ENCODE measurements at places on chromosomes 1 and 21.

GRCh38 chr1:219555806-219556205 lies 57.1 kb downstream of the ZC3H11B start:
- H3K27ac ChIP-seq: no peak overlapping the region
- H3K4me3 ChIP-seq: no peak overlapping the region
- DNase-seq: no peak
- no peaks in the 10 kb centered on the region for H3K27me3 ChIP-seq
- H3K4me1 ChIP-seq: no peaks in the 10 kb centered on the region

GRCh38 chr21:36882776-36883175 lies 83.7 kb downstream of the HLCS start:
- no peak overlapping the region for H3K27ac ChIP-seq
- H3K4me1 ChIP-seq: no peaks in the 10 kb centered on the region
- H3K36me3 ChIP-seq: no peaks in the 10 kb centered on the region
- H3K4me3 ChIP-seq: no peak overlapping the region

GRCh38 chr21:33196941-33197374 lies 32.8 kb upstream of the IFNAR2 start:
- peak; percentile 74 for DNase-seq
- H3K4me3 ChIP-seq: no peak overlapping the region
- H3K27ac ChIP-seq: no peak overlapping the region
- H3K4me1 ChIP-seq: no peaks in the 10 kb centered on the region
- no peaks in the 10 kb centered on the region for H3K36me3 ChIP-seq

- no peak overlapping the region for H3K27ac ChIP-seq
- H3K27me3 ChIP-seq: no peaks in the 10 kb centered on the region
- no peak overlapping the region for H3K4me3 ChIP-seq
- H3K36me3 ChIP-seq: no peaks in the 10 kb centered on the region
Observed at GRCh38 chr21:36260802-36261201, 59.2 kb upstream of the MORC3 start.

DNA sequence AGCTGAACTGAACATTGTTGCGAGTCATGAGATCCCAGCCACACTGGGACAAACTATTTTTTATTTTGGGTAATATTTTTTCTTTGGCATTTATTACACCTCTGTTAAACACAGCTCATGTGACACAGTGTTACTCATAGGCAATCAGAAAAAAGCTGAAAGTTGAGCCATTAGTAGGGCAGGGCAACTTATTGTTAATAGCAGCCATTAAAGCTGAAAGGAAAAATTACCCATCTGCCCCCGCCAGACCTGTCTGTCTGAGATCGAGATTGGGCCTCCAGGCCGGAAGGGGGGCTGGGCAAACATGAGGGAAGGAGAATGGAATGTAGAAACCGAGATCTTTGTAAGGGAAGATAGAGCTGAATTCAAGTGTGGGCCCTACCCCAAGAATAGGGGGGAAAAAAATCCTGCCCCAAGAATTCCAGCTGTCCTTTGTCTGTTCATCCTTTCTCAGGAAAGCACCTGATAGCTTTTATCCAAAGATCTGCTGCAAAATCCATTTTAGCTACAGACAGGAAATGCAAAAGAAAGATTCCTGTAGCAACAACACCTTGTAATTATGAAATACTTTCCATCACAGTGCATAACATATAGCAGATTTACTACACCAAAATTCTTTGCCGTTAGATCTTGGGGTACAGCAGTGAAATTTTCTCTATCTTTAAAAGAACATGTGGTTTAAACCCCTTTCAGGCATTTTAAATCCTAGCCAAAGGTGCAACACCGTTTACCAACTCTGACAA lies 212.8 kb downstream of the PBX1 start:
- no peak for DNase-seq
- H3K4me3 ChIP-seq: no peak overlapping the region
- no peaks in the 10 kb centered on the region for H3K36me3 ChIP-seq
- no peak overlapping the region for H3K27ac ChIP-seq

DNA sequence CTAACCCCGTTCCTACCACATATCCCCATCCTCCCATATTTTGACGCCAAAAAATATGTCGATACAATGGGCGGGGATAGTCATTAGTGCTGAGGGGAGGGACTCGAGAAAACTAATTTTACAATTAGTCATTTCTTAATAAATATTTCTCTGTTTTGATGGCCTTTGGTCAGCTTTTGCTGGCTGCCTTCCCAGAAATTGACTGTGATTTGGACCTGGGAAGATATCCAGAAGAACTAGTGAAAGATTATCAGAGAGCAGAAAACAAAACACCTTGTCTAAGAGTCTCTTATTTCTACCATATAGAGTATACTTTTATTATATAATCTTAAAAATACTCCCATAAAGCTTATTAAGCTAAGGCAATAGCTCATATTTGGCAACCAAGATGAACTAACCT lies 247.6 kb downstream of the MRPL39 start:
- no peak for DNase-seq
- no peaks in the 10 kb centered on the region for H3K4me1 ChIP-seq
- H3K27me3 ChIP-seq: no peaks in the 10 kb centered on the region
- no peak overlapping the region for H3K27ac ChIP-seq
- H3K4me3 ChIP-seq: no peak overlapping the region

DNA sequence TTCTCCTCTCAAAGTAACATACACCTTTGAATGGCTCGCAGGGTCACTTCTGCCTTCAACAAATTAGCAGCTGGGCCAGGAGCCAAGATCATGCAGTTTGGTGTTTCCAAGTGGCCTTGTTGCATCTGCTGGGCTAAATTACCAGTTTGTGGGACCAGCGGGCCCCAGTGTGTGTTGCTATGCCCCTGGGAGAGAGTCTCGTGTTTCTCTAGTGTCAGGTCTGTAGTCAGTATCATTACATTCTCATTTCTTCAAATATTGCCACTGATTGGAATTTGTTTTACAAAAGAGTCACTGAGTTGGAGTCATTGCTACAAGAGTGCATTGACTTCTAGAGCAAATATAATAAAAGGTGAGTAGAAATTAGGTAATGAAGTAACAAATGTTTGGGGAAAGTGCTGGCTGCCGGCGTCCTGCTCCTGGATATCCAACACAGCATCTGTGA lies 35.5 kb downstream of the RHOU start:
- H3K4me3 ChIP-seq: no peak overlapping the region
- H3K27ac ChIP-seq: no peak overlapping the region
- no peaks in the 10 kb centered on the region for H3K36me3 ChIP-seq
- no peaks in the 10 kb centered on the region for H3K27me3 ChIP-seq

DNA sequence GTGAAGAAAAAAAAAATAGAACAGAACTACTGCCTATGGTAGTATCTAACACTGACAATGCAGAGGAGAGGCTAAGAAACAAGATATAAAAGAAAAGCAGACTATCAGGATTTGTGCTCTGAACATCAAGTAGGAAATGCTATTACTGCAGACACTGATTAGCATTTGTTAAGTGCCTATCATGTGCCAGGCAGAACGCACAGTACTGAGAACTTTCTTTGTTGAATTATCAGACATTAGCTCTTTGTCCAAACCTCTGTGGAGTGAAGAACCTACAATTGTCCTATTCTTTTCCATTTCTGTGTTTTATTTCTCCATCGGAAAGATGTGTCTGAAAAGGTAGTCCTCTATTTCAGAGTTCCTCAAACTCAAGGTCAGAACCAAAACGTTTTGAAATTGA lies 30.5 kb upstream of the DISP1 start:
- no peak overlapping the region for H3K4me3 ChIP-seq
- H3K27me3 ChIP-seq: no peaks in the 10 kb centered on the region
- no peak for DNase-seq
- H3K36me3 ChIP-seq: no peaks in the 10 kb centered on the region
- H3K4me1 ChIP-seq: no peaks in the 10 kb centered on the region
- no peak overlapping the region for H3K27ac ChIP-seq

GRCh38 chr1:96872757-96873156 lies 151.2 kb downstream of the PTBP2 start:
- no peaks in the 10 kb centered on the region for H3K27me3 ChIP-seq
- no peak for DNase-seq
- H3K27ac ChIP-seq: no peak overlapping the region
- no peaks in the 10 kb centered on the region for H3K4me1 ChIP-seq
- no peak overlapping the region for H3K4me3 ChIP-seq

- no peak overlapping the region for H3K4me3 ChIP-seq
- no peaks in the 10 kb centered on the region for H3K27me3 ChIP-seq
- H3K27ac ChIP-seq: no peak overlapping the region
- DNase-seq: peak; percentile 70
- no peaks in the 10 kb centered on the region for H3K4me1 ChIP-seq
Observed at GRCh38 chr1:234065794-234066447, 161.4 kb downstream of the SLC35F3 start.

DNA sequence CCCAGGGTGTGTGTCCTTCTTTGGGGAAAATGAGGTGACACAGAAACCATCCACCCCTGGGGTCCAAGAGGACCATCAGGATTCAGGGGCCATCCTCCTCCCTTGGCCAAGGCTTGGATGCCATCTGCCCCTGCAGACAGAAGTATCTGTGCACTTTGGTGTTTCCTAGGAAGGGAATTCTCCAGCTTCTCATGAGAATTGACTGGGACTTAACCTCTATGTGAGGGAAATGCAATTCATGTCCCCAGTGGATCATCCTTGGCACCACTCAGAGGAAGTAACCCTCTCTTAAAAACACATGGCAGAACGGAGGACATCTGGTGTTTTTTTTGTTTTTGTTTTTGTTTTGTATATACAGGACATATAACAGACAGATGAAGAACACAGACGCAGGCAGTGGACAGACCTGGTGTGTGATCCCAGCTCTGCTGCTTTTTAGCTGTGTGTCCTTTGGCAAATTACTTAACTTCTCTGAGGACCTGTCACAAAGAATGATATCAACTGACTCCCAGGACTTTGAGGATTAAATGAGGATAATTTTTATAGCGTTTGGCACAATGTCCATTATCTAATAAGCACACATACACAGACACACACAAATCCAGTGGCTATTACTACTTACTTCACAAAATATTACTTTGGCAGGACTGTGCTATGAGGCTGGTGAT lies 3.8 kb downstream of the TNN start:
- DNase-seq: no peak
- no peak overlapping the region for H3K27ac ChIP-seq
- H3K36me3 ChIP-seq: no peaks in the 10 kb centered on the region
- no peaks in the 10 kb centered on the region for H3K27me3 ChIP-seq
- H3K4me1 ChIP-seq: peaks cover 17% of the 10 kb centered on the region

- no peaks in the 10 kb centered on the region for H3K36me3 ChIP-seq
- DNase-seq: no peak
- H3K4me1 ChIP-seq: no peaks in the 10 kb centered on the region
- H3K27me3 ChIP-seq: no peaks in the 10 kb centered on the region
Observed at GRCh38 chr1:234544087-234544579, 65.2 kb upstream of the TARBP1 start.

DNA sequence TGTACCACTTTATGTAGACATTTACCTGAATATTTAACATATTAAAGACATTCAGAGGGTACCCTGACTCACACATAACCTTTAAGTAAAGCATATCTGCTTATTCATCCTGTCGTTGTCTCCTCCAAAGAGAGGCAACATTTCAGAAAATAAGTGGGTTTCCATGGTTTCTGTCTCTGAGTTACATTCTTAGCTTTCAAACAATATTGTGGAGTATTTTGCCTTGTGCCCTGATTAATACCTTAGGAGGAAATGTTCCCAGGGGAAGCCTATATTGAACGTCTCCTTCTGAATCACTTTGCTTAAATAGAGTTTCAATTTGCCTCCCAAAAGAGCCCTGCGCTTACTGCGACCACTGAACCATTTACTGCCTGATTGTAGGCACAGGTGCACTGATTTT lies 26.1 kb downstream of the PALMD start:
- no peaks in the 10 kb centered on the region for H3K36me3 ChIP-seq
- no peaks in the 10 kb centered on the region for H3K4me1 ChIP-seq
- H3K27ac ChIP-seq: no peak overlapping the region
- no peaks in the 10 kb centered on the region for H3K27me3 ChIP-seq

GRCh38 chr1:147247656-147248238 lies 5.3 kb downstream of the CHD1L start:
- DNase-seq: no peak
- no peaks in the 10 kb centered on the region for H3K27me3 ChIP-seq
- no peak overlapping the region for H3K27ac ChIP-seq

GRCh38 chr1:12121212-12122003 lies 45.4 kb upstream of the TNFRSF1B start:
- no peak overlapping the region for H3K27ac ChIP-seq
- 0 out of 2 replicates have a peak, but pooled peaks cover 10% of the 10 kb centered on the region for H3K36me3 ChIP-seq
- no peak for DNase-seq
- no peaks in the 10 kb centered on the region for H3K4me1 ChIP-seq
- no peak overlapping the region for H3K4me3 ChIP-seq
- no peaks in the 10 kb centered on the region for H3K27me3 ChIP-seq

DNA sequence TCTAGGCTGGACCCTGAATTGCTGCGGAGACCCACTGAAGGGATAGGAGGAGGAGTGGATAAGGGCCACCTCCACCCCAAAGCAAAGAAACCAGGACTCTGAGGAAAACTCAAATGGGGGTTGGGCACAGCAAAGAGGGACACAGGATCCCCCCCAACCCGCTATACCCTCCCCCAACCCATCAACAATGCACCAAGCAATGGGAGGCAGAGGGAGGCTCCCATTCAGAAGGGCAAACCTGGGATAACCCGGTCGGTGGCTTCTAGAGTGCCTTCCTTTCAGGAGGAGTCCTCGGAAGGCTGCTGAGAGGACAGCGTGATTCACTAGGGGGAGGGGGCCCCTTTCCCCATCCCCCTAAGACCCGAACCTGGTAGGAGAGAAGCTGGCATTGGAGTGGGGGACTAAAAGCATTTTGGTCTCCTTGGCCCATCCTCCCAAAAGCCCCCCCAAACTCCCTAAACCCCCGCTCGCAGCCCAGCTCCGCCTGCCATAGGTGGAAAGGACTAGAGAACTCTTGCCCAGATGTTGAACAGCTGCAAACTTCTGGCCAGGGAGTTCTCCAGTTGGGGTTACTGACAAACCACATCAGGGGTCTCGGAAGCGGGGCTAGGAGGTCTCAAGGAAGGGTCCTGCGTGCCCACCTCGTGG lies 1.3 kb downstream of the MEF2D start:
- H3K27ac ChIP-seq: no peak overlapping the region
- no peak for DNase-seq
- H3K27me3 ChIP-seq: no peaks in the 10 kb centered on the region
- peaks cover 19% of the 10 kb centered on the region for H3K4me1 ChIP-seq
- H3K4me3 ChIP-seq: peak overlapping the region; percentile 84

DNA sequence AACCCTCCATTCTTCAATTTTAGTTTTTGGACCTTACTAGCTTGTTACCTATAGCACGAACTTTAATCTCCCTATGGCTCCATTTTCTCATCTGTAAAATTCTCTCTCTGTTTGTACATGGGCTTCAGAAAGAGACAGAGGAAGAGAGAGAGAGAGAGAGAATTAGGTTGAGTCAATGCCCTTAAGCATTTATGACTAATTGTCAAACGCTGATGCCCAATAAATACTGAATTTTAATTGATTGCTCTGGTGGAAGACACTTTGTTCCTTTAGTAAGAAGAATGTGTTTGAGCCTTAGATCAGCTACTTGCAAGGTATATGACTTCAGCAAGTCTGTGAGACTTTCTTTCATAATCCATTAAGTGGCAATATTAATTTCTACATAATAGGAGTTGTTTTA lies 743.1 kb upstream of the ADGRL4 start:
- H3K27me3 ChIP-seq: no peaks in the 10 kb centered on the region
- no peaks in the 10 kb centered on the region for H3K36me3 ChIP-seq
- no peak overlapping the region for H3K27ac ChIP-seq
- DNase-seq: no peak

All from iPS DF 6.9 (cell line).